ENCODE measurements at places on chromosomes 2 and 18.

DNA sequence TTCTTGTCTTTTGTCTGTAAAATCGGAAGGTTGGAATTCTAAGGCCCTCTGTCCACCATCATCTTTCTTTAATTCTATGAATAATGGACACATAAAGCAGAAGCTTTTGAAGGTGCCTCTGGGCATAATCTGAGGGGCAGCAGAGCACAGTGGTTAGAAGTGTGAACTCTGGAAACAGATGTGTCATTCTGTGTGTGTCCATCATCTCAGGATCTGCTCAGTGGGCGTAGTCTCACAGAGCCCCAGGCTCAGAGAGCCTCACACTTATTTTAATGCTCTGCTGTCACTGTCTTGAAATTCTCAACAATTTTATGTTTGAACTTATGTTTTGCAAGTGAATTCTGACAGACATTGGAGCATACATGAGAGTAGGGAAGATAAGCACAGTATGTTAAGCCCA, 31.0 kb upstream of the CCDC93 start:
- no peak for DNase-seq

DNA sequence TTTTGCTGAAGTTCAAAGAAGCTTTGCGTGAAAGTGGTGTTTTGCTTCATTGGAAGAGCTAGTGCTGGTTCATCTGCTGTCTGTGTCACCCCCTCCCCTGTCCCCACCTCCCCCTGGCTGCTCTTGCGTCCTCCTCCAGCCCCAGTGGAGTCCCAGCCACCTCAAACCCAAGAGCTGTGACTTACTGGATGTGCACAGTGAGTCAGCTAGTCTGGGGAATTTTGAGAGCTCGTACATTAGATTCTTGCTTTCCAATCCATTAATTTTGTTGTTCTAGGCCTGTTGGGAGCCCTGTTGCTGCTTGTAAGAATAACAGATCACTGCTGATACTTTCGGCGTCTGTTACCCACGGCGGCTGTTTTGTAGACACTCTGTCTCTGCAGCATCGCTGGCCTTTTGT, 412.1 kb downstream of the TSN start:
- DNase-seq = no peak

GRCh38 chr2:182064019-182064778, 78.5 kb downstream of the PPP1R1C start:
- no peak for DNase-seq

DNA sequence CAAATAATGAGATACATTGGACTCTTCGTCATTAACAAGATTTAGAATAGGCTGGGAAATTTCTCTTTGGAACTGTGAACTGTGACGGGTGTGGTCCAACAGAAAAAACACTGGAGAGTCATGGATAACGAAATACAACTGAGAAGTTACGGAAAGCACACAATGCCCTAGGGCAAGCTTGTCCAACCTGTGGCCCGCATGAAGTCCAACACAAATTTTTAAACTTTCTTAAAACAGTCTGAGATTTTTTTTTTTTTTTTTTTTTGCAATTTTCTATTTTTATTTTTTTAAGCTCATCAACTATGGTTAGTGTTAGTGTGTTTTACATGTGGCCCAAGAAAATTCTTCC, 27.7 kb downstream of the CDC42EP3 start:
- no peak for DNase-seq

- DNase-seq = no peak
Observed at GRCh38 chr18:2572892-2573291, 1.5 kb downstream of the NDC80 start.

- DNase-seq = no peak
Observed at GRCh38 chr2:74390606-74391005, 10.5 kb upstream of the DCTN1 start.
